Colonic mucosa (tissue), 4 donors: ENCODE measurements at places on chromosomes 7 and 10.

GRCh38 chr7:26587536-26587935, 276.9 kb downstream of the SKAP2 start:
- no peak for DNase-seq

GRCh38 chr10:1154531-1155295, 98.5 kb downstream of the WDR37 start:
- peak; percentile 10 for DNase-seq

- no peak for DNase-seq
These were observed 35.3 kb downstream of the MET start for GRCh38 chr7:116707289-116707688.

DNA sequence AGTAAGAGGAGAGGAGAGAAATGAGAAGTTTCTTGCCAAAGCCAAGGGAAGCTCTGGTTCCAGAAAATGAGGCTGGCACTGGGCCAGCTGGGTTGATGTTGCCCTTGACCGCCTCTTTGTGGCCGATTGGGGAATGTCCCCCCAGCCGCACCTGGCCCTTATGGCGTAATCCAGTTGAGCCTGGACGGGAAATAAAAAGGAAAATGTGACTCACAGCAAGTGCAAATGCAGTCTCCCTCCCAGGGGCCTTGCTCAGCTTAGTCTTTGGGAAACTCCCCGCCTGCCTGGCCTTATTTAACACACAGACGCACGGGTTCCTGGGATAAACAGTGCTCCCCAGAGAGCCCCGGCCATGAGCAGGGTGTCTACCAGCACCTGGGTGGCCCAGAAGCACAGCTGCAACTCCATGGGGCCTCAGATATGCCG, 174.8 kb downstream of the KIAA1217 start:
- peak; percentile 91 for DNase-seq

DNA sequence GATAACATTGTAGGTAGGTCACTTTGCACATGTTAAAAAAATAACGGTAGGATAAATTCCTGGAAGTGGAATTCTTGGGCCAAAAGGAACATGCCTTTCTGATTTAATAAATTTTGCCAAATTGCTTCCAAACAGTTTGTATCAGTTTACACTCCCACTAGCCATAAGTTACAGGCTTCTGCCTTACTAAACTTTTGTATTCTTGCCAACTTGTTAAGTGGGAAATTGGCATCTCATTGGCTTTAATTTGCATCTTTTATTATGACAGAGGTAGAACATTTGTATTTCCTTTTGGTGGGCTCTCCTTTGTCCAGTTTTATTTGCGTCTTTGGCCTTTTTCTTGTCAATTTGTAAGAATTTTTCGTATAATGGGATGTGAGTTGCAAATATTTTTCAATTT, 38.3 kb upstream of the FAM180A start:
- no peak for DNase-seq

- no peak for DNase-seq
These were observed 234.7 kb upstream of the TCERG1L start for GRCh38 chr10:131546086-131546810.

GRCh38 chr7:22563621-22564241, 63.7 kb upstream of the STEAP1B start:
- no peak for DNase-seq

- no peak for DNase-seq
These were observed 442 bp downstream of the STYXL1 start for GRCh38 chr7:76047305-76047810.

- DNase-seq = no peak
These were observed 99.0 kb downstream of the AGMO start for GRCh38 chr7:15462721-15463389.

GRCh38 chr10:33509231-33509831, 174.9 kb upstream of the NRP1 start:
- no peak for DNase-seq

DNA sequence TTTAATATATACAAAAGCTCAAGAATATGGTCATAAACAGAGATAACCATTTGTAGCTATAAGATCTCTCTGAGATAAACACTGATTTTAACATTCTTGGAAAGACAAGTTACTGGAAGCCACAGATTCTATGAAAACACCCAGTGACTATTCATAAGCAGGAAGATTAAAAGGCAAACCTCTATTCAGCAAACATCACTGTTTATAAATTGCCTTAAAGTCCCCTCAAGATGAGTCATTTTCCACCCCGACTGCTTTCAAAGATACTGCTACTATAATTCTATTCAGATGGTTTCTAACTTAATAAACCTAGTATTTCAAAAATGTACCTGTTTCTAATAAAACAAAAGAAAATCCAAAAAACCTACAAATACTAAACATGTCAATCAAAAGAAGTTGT, 21.0 kb downstream of the TM9SF3 start:
- no peak for DNase-seq

DNA sequence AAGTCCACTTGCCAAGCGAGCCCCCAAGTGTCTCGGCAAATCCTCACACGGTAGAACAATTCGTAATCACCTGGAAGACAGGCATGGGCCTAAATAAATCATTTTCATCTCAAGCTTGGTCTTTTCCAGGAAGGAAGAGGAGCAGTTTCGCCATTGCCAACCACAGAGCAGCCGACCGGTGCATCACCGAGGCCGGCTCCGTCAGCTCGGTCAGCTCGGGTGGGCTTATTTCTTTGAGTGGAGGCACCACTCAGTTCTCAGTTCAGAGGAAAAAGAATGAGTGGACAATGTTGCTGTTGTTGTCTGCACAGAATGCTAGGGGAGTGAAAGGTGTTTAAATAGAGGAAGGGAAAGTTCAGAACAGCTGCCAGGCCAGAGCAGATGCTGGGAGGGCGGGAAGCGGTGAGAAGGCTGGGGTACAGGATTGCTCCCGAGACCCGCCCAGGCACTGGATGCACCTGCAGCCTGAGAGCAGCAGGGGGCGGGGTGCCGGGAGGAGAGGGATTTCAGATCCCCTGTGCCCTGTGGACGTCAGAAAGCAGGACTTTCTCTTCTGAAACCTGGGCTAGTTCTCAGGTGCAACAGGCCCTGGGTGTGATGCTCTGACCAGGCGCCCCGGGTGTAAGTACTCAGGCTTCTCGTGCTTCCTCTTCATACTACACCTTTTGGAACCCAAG, 17.7 kb upstream of the IGFBP3 start:
- DNase-seq = no peak

DNA sequence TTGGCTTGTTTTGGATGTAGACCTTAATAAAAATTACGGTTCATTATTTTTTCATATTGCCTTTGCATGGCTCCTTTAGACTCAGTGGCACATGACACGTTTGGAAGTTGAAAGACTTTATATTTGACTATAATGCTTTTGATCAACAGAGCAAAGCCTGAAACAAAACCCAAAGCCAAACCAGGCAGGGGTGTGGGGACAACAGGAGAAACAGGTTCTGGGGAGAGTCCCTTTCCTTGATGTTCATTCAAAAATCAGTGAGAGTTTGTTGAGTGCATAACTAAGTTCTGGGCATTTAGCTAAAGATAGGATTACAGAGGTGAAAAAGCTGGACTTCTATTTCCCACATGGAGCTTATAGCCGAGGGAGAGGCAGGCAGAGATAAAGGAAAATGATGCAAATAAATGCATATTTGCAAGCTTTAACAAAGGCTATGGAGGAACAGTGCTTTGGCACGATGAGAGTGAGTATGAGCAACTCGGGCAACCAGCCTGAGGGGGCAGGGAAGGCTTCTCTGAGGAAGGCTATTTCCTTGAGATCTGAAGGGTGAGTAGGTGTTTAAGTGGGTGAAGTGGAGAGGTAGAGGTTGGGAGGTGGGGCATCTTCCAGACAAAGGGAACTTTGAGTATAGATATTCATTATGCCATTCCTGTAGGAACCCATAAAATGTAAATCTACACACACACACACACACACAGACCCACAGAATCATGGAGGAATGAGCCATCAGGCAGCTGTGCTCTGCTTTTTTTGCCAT, 34.5 kb upstream of the PDZD8 start:
- no peak for DNase-seq

DNA sequence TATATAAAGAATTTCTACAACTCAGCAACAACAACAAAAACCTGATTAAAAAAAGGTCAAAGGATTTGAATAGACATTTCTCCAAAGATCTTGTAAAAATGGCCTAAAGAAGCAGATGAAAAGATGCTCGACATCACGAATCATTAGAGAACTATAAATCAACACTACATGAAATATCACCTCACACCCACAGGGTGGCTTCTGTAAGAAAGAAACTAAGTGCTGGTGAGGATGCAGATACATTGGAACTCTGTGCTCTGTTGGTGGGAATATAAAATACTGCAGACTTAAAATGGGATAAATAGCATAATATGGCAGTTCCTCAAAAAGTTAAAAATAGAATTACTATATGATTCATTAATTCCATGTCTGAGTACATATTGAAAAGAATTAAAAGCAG, 38.3 kb upstream of the CDCA7L start:
- no peak for DNase-seq

DNA sequence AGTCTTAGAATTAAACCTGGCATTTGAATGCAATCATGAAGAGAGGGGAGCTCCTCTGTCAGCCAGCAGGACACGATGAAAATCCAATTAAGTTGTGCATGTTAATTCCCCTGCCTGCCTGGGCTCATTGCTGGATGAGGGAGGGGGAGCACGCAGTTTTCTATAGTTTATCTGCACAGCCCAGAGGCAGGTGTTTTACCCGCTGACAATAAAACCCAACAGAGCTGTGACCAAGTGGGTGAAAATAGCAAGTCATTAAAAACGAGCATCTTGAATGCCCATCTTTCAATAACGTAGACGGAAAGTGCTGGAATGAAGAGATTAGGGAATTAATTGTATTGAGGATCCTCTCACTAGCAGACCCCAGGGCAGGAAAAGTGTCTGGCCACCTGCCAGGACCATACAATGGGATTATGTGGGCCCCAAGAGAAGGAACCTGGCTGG, 100.1 kb upstream of the FAM20C start:
- DNase-seq = no peak

DNA sequence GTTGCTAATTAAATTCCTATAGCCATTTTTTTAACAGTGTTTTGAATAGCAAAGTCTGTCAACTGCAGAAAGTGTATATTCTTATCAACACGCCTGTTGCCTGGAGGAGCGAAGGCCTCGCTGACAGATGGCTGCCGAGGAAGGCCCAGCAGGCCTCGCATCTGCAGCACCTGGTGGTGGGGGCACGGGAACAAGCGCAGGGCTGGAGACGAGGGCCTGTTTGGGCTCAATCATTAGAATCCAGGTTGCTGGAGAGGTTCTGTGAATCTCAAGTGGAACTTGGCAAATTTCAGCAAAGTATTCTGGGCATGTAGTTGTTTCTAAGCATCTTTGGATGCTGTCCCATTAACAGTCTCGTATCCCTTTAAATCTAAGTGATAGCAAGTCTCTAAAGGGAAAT, 66.1 kb upstream of the FAM204A start:
- DNase-seq = no peak

- no peak for DNase-seq
These were observed 54.7 kb downstream of the SYPL1 start for GRCh38 chr7:106057204-106057961.

GRCh38 chr10:5284311-5285057, 80.3 kb upstream of the UCN3 start:
- no peak for DNase-seq

DNA sequence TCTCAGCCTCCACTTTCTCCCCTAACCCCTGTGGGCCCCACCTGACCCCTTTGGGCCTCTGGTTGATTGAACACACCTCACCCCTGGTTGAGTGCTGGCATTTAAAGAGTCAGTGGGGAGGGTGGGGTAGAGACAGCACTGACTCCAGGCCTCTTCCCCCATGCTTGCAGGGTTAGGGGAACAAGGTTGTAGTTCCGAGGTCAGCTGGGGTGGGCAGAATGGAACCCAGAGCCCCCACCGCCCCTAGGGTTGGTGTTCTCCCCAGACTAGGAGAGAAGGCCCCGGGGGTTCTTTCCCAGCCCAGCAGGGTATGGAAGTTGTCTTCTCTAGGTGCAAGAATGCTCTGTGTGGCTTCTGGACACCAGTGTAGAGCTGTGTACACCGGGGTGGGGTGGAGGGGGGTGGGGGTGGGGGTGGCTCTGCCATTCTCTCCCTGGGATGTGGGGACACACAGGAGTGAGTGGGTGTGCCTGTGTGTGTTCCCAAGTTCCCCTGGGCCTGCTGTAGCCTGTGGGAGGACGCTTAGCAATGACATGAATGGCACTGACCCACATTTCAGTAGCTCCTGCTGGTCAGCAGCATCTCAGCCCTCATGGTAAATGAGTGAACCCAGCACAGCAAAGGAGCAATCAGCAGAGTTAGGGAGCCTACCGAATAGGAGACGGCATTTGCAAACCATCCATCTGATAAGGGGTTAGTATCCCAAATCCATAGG, 33.6 kb downstream of the PRF1 start:
- DNase-seq = no peak

GRCh38 chr7:11466517-11467105, 365.4 kb downstream of the THSD7A start:
- DNase-seq = no peak

- DNase-seq = no peak
These were observed 191.9 kb upstream of the LYZL2 start for GRCh38 chr10:30821261-30821993.
